Stimulated activated CD4-positive, alpha-beta T cell treated with anti-CD3 and anti-CD28 coated beads, Interleukin-1b, Interleukin-23, amount 100 ng/mL, for 24 hours (primary cell): ENCODE measurements at places on chromosomes 3 and 15.

GRCh38 chr15:96097661-96098060, 232.8 kb upstream of the NR2F2 start:
- no peak for DNase-seq

DNA sequence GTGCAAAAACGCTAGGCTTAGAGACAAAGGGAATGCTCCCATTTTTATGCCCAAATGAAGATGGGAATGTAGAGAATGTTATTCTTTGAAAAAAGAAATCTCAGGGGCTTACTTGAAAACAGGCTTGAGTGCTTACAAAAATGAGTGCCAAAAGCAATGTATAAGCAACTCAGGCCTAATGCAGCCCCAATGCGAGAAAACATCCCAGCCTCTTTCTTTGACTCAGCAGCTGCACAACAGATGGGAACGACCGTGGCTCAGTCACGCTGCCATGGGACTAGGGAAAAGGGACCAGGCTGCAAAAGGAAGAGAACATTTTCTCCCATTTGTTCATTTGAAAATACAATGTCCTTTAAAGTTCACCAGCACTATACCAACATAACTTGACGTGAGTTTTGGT, 246.4 kb upstream of the LRIG1 start:
- DNase-seq, result no peak

DNA sequence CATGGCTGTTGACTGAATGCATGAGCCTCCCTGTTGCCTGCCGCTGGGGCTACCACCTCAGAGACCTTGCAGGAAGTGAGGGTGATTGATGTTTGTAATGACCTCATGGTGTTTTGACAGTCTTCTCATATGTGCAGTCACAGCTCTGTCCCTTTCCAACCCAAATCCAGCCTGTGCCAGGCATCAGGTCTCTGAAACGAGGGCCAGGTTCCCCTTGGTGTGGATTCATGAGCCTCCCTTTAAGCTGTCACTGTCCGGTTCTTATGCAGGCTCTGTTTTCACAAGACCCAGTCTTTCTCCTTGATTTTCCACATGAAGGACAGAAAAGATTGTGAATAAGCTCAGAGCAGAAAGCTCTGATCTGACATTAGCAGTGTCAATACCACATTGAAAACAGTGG, 43.1 kb downstream of the CEMIP start:
- no peak for DNase-seq

GRCh38 chr3:73121669-73122331, 60.3 kb downstream of the EBLN2 start:
- DNase-seq, result no peak

GRCh38 chr15:90320062-90320884, 31.8 kb upstream of the ZNF774 start:
- peak; percentile 42 for DNase-seq

GRCh38 chr3:146834917-146835316, 229.8 kb upstream of the PLSCR5 start:
- no peak for DNase-seq

GRCh38 chr15:33131552-33132232, 62.8 kb downstream of the FMN1 start:
- DNase-seq, result no peak

DNA sequence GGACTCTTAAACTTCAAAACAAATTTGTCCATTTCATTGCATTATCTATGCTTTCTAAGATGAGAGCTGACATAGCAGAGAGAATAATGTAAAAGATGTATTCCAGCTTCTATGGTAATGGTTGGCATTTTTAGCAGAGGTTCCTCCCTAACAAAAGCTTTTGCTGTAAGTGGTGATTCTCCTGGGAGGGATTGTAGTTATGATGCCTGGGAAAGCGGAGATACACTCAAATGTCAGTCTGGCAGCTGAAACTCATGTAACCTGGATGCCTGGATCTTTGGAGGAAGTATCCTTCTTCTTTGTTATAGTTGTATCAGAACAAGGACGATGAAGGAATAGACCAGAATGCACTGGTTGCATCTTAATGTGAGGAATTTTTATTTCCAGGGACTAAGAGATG, 7.5 kb downstream of the CHL1 start:
- no peak for DNase-seq

DNA sequence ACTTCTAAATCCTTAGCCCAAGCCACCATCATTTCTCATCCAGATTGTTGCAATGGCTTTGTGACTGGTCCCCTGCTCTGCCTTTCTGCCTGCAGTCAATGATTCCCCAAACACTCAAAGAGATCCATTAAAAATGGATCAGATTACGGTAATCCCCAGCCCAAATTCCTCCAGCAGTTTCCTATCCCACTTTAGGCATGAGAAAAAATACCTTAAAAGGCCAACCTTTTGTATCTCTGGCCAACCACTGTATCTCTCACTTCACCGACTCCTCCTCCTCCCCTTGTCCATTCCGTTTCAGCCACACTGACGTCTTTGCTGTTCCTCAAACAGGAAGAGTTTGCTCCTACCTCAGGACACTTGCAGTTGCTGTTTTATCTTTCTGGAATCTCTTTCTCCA, 20.9 kb upstream of the IL1RAP start:
- DNase-seq, result no peak

DNA sequence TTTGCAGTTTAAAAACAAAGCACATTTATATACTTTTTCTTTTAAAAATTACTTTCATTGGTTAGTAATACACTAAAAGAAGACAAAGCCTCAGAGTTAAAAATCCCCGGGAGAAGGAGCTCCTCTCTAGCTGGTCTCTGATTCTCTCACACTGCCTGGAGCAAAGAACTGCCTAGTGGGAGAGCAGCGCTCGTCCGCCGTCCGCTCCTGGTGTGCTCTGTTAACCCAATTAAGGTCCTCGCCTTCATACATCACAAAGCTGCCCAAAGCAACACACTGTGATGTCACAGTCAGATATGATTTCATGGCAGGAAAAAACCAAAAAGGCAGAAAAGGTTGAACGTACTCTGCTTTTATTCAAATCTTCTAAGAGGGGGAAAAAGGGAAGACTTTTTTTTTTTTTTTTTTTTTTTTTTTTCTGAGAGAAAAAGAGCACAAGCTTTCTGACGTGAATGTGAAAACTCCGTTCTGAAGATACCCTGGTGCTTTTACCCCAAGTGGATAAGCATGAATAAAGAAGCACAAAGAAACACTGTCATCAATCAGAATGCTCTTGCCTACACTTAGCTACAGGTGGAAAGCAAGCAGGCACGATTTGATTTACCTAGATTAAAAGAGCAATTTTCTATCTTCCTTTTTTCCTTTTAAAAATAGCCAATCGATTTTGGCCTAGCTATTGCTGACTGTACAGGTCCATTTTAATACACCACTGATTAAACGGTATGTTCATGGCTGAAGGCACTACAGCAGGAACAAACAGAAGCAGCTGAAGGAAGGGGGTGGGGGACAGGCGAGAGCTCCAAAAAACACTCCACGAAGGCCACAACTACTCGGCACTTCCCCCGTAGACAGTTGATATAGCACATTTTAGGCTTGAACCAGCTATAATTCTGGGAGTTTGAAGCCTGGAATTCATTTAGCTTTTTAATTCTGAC, 115.2 kb downstream of the TIGIT start:
- DNase-seq, result no peak

DNA sequence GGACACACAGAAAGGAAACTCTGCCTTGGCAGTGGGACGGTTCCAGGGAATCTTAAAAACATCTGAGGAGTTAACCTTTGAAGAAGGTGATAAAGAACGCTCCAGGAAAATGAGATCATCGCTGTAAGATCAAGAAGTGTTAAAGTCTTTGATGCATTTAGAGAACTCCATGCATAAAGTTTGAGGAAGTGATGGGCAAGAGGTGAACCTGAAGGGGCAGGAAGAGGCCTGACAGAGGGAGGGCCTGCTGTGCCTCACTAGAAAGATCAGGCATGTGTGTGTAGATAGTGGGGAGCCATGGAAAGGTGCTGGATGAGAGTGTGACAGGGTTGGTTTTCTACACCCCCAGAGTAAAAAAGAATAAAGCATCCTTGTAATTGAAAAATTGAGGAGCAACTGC, 889.2 kb downstream of the MCTP2 start:
- no peak for DNase-seq

DNA sequence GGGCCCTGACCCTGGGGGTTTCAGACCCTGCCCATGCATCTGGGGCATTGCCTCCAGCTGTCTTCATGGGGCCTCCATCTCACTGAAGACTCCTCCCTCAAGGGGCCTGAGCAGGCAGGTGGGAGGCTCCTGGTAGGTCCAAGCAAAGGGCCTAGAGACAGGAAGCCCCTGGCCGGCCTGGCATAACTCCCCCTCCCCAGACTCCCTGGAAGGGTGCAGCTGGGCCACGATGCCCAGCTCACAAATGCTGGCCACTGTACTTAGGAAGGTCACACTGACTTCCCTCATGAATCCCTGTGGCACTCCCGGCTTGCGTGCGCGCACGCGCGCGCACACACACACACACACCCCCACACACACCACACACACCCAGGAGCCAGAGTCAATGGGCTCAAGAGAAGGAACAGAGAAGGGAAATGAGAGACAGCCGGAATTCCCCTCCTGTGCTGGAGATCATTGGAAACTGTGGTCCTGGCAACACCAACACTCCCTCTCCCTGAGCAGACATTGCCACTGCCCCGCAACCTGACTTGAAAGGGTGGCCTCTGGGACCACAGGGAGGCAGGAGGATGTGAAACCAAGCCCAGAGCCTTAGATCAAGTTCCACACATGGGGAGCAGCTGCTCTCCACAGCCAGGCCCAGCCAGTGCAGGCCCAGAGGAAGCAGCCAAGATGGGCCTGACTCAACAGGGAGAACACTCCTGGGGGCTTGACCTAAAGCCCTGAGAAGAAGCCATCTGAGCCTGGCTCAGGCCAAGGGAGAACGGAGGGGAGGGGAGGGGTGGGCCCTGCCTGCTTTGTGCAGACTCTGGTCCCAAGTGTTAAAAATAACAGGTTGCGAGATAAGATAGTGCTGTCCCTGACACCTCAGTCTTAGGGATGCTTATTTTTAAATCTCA, 69.7 kb downstream of the SCN5A start:
- no peak for DNase-seq

- DNase-seq, result no peak
Measured at GRCh38 chr3:142777927-142778326, 54.1 kb downstream of the TRPC1 start.

DNA sequence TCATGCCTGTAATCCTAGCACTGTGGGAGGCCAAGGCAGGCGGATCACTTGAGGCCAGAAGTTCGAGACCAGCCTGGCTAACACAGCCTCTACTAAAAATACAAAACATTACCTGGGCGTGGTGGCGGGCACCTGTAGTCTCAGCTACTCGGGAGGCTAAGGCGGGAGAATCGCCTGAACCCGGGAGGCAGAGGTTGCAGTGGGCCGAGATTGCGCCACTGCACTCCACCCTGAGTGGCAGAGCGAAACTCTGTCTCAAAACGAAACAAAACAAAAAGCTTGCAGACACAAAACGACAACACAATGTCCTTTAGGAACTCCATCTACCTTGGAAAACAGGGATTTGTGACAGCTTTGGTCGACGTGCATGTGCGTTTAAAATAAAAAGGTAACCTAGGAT, 716 bp upstream of the KLHL24 start:
- no peak for DNase-seq

GRCh38 chr3:182979674-182980191, 605 bp downstream of the DCUN1D1 start:
- DNase-seq, result no peak

- DNase-seq, result no peak
Measured at GRCh38 chr3:178109691-178110090, 426.5 kb upstream of the KCNMB2 start.

DNA sequence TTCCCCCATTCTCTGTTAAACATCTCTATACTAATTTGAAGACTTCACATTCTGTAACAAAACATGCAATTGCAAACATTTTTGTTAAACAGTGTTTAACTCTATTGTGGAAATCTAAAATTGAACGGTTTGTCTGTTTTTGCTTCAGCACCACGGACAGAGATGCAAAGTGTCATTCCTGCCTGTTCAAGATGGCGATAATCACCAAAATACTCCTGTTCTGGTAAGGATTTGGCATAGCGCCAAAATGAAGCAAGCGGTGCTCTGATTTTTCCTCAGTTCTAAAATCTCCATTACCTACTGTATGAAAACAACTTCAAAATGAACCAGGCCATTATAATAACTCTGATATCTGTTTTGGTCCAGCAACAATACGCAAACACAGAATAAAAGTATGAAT, 129.7 kb upstream of the TUSC7 start:
- DNase-seq, result no peak

GRCh38 chr15:77093436-77093835, 22.5 kb upstream of the TSPAN3 start:
- DNase-seq, result no peak

DNA sequence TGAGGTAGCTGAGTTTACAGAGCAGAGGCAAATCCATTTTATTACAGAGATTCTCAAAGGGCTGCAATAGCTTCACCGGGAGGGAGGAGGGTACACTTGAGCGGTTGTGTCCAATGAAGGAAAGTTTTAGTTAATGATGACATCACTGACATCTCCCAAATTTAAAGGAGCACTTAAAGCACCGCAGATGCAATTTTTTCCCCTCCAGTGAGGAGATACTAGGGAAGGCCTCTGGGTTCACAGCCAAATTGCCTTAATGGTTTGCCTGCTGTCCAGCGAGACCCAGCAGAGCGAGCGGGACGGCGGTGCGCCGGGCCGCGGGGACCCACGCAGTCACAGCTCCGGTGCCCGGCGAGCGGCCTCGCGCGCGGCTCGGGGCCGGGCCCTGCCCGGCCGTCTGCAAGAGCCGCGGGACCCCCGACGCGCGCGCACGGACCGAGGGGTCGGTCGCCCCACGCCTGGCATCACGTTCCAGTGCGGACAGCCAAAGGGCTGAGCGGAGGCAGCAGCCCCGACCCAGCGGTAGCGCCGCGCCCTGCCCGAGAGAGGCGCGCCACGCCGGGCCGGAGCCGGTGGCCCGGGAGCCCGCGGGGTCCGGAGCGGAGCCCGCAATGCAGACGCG, 160.5 kb upstream of the CHRNA7 start:
- DNase-seq, result no peak

DNA sequence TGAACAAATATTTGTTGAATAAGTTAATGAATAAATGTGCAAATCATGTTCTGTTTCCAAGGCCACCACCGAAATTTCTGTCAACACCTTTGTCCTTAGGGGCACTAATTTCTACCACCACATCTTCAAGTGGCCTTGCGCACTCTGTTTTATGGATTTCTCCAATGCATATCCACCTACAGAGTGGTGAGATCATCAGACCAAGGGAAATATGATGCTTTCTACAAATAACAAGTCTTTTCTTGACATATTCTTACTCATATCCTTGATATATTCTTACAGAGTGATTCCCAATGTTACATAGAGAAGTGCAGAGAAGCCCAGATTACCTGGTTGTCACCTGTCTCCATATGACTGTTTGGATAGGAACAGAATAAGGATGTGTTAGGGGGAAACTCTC, 36.1 kb upstream of the TMCO5A start:
- no peak for DNase-seq

GRCh38 chr3:179852142-179852905, 184.4 kb downstream of the PEX5L start:
- DNase-seq, result no peak

DNA sequence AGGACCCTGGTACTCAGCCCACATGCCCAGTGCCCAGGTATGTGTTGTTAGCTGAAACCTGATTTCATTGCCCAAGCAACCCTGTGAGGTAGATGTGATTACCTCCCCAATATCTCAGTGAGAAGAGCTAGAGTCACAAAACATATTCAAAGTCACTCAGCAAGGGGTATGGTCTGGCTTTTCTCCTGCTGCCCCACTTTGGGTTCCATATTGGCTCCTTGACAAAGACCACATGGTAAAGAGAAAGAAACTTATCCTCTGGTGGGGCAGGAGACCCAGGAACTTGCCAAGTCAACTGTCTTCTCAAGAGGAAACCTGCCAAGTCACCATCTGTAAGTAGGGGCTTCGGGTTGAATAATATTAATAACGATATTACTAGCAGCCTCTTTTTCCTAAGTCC, 148.3 kb upstream of the LMCD1 start:
- no peak for DNase-seq
